ENCODE measurements at places on chromosomes 5 and 9.

GRCh38 chr9:69299315-69299714 lies 25.7 kb upstream of the ENTREP1 start:
- no peak for DNase-seq

- no peak for DNase-seq
These were observed at the start of gene SUSD1 for GRCh38 chr9:112174965-112175795. Gene SUSD1 (minus strand): TSS chr9:112175297. CDS start chr9:112175235, 62 bp downstream.

GRCh38 chr5:33162057-33162456 lies 278.7 kb upstream of the TARS1 start:
- DNase-seq = no peak

DNA sequence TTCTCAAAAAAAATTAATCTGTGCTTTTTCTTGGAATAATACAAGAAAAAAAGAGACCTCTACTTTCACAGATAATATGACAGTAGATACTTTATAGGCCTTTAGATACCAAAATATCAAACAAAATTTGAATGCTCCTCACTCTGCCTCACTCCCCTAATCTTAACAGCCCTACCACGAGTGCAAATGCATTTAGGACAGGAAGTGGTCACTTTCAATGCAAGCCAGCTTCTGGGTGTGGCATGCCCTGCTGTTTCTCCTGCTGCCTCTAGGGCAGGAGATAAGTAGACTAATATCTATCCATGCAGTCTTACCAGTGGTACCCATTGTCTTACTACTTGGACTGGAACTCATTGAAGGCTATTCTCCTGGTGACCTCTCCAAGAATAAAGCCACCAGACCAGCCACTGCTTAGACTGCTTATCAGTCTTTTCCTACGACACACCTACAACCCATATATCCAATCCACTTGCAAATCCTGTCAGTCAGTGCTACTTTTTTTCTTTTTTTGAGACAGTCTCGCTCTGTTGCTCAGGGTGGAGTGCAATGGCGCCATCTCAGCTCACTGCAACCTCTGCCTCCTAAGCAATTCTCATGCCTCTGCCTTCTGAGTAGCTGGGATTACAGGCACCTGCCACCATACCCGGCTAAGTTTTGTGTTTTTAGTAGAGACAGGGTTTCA lies 23.0 kb downstream of the FRRS1L start:
- DNase-seq = peak; percentile 8

- no peak for DNase-seq
These were observed 155.3 kb upstream of the ANKRD55 start for GRCh38 chr5:56388229-56388985.

DNA sequence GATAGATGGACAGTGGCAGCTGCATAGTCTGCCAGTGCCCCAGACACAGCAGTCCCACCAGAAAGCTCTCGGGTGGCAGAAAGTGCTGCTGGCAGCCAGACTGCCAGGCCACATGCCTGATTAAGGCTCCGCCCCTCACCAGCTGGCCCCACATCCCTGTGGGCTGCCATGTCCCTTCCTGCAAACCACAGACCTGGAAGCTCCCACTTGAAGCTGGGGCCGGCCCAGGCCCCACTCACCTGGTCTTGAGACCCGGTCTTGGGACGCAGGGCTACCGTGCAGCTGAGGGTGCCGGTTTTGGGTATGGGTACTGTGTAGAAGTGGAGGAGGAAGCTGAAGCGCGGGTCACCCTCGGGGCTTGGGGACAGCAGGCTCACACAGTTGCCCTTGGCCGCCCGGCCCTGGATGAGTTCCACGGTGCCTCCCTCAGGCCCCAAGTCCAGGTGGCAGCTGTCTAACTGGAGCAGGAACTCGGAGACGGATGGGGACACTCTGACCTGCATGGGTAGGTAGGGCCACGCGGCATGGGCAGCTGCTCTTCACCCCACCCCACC lies 15.3 kb downstream of the FPGS start:
- DNase-seq = no peak

GRCh38 chr9:77945798-77946197 lies 85.8 kb downstream of the GNAQ start:
- DNase-seq = no peak

DNA sequence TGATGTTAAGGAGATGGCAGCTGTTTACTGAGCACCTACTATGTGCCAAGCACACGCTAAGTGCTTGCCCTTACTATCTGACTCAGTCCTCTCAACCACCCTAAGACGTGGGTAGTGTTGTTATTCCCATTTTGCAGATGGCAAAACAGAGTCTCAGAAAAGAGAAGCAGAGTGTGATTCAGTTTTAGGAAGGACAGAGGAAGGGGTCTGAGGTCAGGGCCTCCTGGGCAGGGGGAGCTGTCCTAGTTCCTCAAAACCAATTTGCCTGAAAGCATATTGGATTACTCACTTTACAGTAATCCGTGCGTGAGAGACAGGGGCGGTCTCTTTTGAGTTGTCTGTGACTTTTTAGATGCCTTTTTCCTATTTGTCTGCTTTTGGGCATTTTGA lies 23.2 kb downstream of the DNM1 start:
- no peak for DNase-seq

GRCh38 chr5:118249386-118249785 lies 739.0 kb downstream of the DTWD2 start:
- no peak for DNase-seq

DNA sequence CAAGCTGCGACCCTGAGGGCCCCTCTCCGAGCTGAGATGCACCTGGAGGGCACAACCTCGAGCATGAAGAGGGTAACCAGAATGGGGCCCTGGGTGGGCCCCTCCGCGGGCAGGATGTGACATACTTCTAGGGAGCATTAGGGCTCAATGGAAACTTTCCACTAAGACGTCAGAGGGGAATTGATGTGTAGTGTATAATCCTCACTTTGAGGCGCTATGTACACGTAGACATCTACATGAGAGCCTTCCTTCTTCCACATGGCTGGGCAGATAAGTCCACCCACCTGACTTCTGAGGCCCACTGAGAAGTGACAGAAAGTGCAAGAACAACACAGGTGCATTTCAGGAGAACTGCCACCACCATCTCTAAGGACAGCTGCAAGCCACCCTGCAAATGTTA lies 61.0 kb downstream of the DAP start:
- DNase-seq = no peak

GRCh38 chr5:113361701-113362100 lies 73.1 kb downstream of the TSSK1B start:
- no peak for DNase-seq

- no peak for DNase-seq
These were observed 76.7 kb upstream of the SYK start for GRCh38 chr9:90724880-90725279.

DNA sequence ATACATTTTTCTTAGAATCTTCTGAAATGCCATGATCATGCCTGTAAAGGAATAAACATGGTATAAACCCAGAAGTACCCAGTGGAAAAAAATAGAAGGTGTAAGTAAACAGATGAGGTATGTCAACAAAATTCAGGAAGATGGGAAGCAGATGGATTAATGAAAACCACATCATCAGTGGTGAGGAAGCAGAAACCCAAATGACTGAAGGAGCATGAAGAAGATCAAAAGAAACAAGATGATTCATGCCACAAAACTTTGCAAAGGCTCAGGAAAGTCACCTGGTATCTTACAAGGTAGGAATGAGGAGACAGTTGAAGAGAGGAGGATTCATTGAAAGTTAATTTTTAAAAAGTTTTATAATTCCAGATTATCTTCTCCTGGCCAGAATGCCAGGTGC lies 132.8 kb upstream of the PAPPA start:
- no peak for DNase-seq
